ENCODE measurements at places on chromosomes 12 and 14. TPM values are rescaled to one million over a fixed set of nuclear protein-coding genes. Genes with fewer than 3 reads are reported as not detected.

The FSCB gene
- 2.2 TPM for total RNA-seq

The TGM1 gene
- total RNA-seq: 9.4 TPM

The TAS2R7 gene
- 2.9 TPM for total RNA-seq

The PGF gene
- total RNA-seq: 9.4 TPM

The EML5 gene
- total RNA-seq: 2.6 TPM

All from umbilical cord (tissue), 2 donors.